ENCODE measurements at places on chromosomes 13 and 19.
A peak's percentile ranks its signal among the peaks of the same experiment; 100 is the strongest.

- no peak for DNase-seq
These were observed 183.4 kb downstream of the PTPRS start for GRCh38 chr19:5157186-5157585.

GRCh38 chr13:59086147-59086546, 1077.6 kb downstream of the DIAPH3 start:
- no peak for DNase-seq

GRCh38 chr13:100045355-100045754, 43.5 kb upstream of the PCCA start:
- DNase-seq = no peak

- DNase-seq = no peak
These were observed at the start of gene HSPB6 for GRCh38 chr19:35756377-35757230. HSPB6 (minus strand) TSS chr19:35757029; CDS start chr19:35757008, 21 bp downstream.

- peak; percentile 34 for DNase-seq
These were observed 10.8 kb downstream of the F2RL3 start for GRCh38 chr19:16899566-16900075.

DNA sequence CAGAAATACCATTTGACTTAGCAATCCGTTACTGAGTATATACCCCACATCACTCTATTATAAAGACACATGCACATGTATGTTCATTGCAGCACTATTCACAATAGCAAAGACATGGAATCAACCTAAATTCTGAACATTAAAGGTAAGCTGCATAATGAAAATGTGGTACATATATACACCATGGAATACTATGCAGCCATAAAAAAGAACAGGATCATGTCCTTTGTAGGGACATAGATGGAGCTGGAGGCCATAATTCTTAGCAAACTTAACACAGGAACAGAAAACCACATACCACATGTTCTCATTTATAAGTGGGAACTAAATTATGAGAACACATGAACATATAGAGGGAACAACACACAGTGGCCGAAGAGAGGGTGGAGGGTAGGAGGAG, 85.2 kb downstream of the NDFIP2 start:
- DNase-seq = no peak

DNA sequence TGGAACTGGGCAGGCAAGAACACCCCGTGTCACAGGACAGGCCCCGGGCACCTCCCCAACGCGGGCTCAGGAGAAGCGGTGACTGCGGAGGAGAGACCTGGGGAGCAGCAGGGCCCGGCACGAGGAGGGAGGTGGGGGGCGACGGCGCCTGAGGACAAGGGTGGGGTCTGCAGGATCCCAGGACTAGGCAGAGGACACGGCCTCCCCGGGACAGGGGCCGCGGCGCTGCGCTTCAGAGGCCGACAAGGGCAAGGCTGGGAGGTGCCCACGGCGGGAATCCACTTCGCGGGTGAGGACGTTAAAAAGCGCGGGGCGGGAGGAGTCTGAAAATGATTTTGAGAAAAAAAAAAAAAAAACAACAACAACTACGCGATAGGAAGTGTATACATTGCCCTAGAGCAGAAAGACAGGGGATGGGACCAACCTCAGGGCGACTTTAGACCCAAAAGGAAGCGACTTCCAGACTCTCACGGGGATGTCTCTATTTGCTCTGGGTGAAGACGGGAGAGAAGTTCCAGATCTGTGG, 44.9 kb downstream of the ZNF611 start:
- DNase-seq = no peak

DNA sequence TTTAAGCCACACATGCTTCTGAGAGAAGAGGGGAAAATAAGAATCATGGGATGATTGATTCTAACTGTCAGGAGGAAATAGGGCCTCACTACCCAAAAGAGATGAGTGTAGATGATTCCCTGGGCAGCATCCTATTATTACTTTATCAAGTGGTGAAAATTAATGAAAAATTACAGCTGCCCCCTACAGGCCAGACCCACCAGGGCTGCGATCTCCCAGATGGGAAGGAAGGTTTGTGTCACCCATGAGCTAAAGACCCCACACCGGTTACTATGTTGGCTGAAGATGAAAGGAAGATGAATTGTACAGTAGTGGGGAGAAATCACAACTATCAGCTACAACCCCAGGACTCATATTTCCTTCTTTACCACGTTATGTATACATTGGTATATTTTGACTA, 49.5 kb downstream of the RFC3 start:
- no peak for DNase-seq

- no peak for DNase-seq
These were observed 23.5 kb downstream of the COL4A2 start for GRCh38 chr13:110330491-110331011.

DNA sequence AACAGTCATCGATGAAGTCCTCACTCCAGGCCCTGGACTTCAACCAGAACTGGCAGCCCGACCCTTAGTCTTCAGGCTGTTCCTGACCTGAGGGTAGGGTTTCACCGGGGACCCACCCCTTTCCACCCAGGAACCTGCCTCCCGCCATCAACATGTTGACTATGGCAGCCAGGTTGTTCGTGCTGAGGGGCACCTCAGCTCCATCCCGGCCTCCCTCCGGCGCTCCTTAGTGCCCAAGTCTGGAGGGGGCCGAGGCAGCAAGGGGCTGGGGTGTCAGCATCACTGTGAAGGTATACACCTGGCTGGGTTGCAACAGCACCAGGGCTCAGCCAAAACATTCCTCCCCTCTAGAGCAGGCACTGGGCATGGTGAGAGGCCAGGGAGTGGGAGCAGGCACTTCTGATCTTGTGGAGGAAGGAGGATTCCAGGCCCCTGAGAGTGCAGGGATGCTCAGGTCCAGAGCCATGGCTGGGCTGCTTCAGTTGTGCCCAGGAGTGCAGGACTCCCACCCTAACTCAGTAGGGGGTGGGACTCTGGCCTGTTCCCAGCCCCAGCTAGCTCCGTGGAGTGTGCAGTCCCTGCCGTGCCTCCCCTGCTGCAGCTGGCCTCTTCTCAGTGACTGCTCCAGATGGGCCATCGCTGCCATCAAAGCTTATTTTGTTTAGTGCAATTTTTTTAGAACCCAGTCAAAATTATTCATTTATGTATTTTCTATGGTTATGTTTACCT, 1445.9 kb downstream of the PCDH9 start:
- DNase-seq = no peak

Measured in CD4-positive, alpha-beta T cell treated with Interleukin-1 beta for 1 hour (primary cell).